ENCODE measurements at places on chromosomes 4 and X. TPM values are rescaled to one million over a fixed set of nuclear protein-coding genes. Genes with fewer than 3 reads are reported as not detected.

PCDH19 gene
- 33.3 TPM for total RNA-seq

SUPT20HL1 gene
- total RNA-seq = not detected

GYPE gene
- not detected for total RNA-seq

OPRPN gene
- not detected for total RNA-seq

DNA sequence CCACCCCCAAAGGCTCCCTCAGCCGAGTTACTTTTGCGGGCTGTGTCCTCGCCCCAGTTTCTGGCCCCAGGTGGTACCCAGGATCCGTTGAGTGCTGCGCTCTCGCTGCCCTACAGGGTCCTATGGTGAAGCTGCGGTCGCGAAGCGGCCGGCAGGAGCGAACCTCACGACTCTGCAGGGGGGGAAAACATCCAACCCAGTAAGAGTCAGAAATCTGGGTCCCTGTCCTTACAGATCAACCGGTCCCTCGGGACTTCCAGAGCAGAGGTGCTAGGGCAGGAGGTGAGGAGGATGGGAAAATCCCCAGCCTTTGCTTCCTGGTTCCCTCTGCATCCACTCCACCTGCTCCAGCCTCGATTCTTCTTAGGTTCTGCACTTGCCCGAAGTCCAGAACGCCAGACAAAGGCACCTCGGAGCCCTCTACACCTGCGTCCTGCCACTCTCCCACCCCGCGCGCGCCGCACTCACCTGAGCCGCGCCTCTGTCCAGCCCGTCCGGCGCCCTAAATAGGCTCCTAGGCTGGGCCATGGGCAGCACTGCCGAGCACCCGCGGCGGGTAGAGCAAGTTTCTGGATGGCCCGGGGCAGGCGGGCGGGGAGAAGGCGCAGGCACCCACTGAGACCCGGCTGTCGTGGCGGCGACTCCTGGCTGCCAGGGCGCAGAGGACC is at the start of gene HS3ST1:
Gene HS3ST1 (minus strand): TSS at position 664 of the 668 bp plus-strand sequence. CDS start 28,889 bp downstream, outside the sequence.
- DNase-seq = no peak

- no peak for DNase-seq
These were observed 959.6 kb upstream of the NDST4 start for GRCh38 chr4:116073051-116073450.

DNA sequence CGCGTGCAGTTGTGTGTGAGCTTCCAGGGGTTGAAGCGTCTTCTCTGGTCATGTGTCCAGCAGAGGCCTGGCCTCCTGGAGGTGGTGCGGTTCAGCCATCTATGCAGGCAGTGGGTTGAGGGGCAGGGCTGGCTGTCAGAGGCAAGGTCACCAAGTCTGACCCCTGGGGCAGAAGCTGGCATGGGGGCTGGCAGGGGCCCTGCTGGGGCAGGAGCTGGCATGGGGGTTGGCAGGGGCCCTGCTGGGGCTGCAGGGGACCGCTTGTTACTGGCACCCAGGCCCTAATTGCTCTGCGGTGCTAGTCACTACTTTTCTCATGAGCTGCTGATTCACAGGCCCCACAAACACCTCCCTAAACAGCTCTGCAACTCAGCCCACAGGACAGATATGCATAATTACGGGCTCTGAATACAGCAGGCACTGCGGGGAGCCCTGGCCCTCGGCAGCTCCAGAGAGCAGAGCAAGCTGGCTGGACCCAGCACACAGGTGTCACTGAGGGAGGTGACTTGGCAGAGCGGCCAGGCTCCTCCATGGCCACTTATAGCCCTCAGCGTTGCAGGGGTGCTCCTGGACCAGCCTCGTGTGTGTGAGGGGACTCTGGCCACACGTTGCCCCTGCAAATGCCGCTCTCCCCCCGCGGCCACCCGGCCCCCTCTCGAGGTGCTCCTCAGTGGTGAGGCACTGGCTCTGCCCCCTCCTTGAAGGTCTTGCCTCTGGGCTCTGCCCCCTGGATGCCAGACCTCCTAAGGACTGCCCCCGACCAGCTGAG is 32.7 kb downstream of the CPLX1 start:
- DNase-seq = no peak

- no peak for DNase-seq
These were observed 216.3 kb upstream of the BCOR start for GRCh38 chrX:40314070-40314469.

- DNase-seq = no peak
These were observed 208.7 kb downstream of the MAPK10 start for GRCh38 chr4:86151196-86151595.

DNA sequence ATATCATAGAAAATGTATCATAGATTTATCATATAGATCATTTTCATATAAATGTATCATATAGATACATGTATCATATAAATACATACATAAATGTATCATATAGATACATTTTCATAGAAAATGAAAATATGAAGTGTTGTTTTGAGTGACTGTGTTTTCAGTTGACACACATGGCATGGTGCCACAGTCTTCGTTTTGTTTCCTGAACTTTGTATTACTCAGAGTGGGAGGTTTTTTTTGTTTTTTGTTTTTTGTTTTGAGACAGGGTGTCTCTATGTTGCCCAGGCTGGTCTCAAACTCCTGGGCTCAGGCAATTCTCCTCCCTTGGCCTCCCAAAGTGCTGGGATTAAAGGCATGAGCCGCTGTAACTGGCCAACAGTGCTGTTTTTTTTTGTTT is 3.9 kb downstream of the RBM10 start:
- DNase-seq = no peak

- no peak for DNase-seq
These were observed 34.0 kb upstream of the TBC1D9 start for GRCh38 chr4:140790171-140790570.

DNA sequence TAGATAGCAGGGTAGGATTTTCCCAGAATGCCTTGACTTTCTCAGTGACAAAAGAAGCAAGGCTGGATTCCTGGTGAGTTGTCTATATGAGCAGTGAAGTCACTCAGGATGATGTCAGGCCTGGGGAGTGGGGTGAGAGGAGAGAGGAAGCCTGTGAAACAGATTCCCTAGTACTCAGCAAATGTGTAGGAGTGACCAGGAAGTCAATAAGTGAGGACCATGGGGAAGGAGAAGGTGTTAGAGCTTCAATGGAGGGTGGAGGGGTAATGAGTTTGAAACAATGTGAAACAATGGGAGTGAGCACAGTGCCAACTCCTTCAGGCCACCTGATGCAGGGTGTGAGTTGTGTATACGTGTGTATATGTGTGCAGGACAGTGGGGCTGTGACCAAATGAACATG is 2.4 kb upstream of the SLC9A6 start:
- DNase-seq = no peak

Measured in neural crest cell (in vitro differentiated cells).